ENCODE measurements at places on chromosomes 6 and 20.

DNA sequence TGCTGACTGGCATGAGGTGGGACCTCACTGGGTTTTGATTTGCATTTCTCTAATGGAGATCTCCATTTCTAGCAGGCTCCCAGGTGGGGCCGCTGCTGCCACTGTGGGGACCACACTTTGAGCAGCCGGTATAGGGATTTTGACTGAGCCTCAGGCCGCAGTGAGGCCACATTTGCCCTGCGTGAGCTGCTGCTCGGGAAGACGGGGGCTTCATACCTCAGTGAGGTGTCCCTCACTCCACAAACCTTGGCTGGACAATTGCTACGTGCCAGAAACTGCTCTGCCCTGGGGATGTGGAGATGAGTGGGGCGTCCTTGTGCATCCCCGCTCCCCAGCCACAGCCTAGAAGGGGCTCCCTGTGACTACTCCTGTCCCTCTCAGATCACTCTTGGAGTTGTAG is 134.3 kb downstream of the ANKRD60 start:
- DNase-seq = no peak

DNA sequence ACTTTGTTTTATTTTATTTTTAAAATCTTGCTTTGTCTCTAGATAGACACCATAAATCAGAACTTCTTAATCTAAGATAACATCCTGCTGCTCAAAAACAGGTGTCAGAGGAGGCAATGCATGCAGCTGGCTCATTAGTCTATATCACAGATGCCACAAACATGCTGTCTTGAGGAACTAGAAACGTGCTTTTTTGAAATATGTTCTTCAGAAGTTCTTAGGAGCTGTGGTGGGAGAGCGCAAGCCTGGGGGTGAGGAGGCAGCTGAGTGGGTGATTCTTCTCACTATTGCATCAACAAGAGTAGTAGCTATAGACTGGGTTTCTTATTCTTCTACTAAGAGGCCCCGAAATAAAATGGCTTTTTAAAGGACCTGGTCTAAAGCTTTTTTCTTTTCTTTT is 23.4 kb downstream of the IL22RA2 start:
- DNase-seq = no peak

GRCh38 chr6:157644043-157644810 is 178.8 kb upstream of the SNX9 start:
- peak; percentile 38 for DNase-seq

GRCh38 chr6:37971711-37972390 is 152.3 kb downstream of the ZFAND3 start:
- no peak for DNase-seq

- no peak for DNase-seq
Measured at GRCh38 chr6:139644821-139645220, 270.4 kb upstream of the CITED2 start.

DNA sequence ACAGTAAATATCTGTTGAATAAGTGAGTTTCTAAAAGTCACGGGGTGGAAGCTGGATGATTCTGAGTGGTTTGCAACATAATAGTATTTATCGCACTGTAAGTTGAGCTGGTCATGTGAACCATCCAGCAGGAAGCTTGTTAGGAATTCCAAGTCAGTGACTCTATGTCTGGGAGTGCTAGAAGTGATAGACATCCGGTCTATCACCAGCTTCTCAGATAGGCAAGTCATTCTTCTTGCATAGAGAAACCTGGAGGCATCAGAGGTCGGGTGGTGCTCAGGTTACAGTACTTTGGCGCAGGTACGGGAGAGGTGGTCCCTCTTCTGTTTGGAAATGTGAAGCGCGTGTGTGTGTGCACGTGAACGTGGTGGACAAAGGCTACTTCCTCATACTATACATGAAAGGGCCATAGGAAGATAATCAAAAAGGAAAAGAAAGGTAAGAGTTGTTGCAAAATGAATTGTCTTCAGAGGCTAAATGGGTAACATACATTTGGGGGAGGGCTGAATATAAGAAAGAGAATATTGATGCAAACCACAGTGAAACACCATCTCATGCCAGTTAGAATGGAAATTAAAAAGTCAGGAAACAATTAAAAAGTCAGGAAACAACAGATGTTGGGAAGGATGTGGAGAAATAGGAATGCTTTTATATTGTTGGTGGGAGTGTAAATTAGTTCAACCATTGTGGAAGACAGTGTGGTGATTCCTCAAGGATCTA is 299.3 kb upstream of the ZFP64 start:
- DNase-seq = peak; percentile 77

DNA sequence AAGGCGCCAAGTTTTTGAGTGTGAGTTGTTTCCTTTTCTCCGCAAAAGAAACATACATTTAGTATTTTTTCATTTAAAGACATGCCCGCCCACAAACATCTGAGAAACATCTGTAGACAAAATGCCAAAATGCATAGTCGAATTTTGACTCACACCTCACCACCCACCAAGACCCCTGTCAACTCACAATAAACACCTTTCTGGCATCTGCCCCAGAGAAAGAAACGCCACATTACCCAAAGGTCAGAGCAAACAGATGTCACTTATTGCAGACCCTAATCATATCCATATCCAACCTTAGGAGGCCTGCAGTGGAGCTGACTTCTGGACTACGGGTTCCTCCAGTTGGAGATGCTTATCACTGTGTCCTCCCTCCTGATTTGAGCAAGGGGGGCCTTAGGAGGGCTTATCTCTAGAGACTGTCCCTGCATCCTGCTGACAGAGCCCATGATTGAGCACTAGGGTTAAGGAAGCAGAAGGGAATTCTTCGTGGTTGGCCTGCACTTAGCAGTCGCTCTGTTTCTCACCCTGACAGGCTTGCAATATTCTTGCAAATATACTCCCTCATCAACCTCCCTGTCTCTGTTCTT is 90.5 kb upstream of the TBX18 start:
- no peak for DNase-seq

- DNase-seq = no peak
Measured at GRCh38 chr6:149990661-149991471, 27.1 kb downstream of the ULBP1 start.

GRCh38 chr6:106511288-106512047 is 117.8 kb downstream of the RTN4IP1 start:
- DNase-seq = peak; percentile 60

- DNase-seq = peak; percentile 17
Measured at GRCh38 chr6:139027620-139028182, 844 bp upstream of the ABRACL start.

- no peak for DNase-seq
Measured at GRCh38 chr6:123000244-123000770, 4.3 kb downstream of the CLVS2 start.

- peak; percentile 93 for DNase-seq
Measured at GRCh38 chr6:138682704-138683527, 90.7 kb upstream of the CCDC28A start.

DNA sequence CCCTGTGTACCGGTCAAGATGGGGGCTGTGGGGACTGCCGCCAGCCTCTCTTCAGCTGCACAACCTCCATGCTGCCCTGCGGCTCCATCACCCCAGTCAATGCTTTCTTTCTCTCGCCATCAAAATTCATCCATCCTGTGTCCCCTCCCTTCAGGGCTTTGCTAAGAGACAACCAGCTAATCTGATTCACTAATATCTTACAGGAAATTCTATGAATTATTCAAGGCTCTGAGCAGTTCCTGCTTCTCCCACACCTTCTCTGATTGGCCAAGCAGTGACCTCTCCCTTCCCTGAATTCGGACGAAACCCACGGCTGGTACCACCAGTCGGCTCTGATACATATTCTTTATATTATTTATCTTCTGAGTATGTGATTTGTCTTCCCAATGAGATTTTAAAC is 13.8 kb downstream of the ITPR3 start:
- DNase-seq = no peak

- no peak for DNase-seq
Measured at GRCh38 chr6:40916845-40917244, 122.2 kb downstream of the UNC5CL start.

DNA sequence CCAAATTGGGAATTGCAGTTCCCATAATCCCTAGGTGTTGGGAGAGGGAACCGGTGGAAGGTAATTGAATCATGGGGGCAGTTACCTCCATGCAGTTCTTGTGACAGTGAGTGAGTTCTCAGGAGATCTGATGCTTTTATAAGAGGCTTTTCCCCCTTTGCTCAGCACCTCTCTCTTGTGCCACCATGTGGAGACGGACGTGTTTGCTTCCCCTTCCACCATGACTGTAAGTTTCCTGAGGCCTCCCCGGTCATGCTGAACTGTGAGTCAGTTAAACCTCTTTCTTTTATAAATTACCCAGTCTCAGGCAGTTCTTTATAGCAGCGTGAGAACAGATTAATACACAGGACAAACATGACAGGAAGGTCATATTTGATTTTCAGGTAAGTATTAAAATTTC is 25.3 kb upstream of the HECA start:
- DNase-seq = no peak

DNA sequence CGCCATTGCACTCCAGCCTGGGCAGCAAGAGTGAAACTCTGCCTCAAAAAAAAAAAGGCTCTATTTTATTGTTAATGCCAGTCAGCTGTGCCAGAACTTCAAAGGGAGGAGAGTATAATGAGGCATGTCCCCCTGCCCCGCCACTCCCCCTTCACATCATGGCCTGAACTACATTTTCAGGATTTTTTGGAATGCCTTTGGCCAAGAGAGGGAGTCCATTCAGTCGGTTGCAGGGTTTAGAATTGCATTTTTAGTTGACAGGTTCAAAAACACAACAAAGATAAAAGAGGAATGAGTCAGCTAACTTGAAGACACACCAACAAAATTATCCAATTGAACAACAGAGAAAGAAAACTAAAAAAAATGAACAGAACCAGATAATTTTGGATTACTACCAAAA is 59.1 kb downstream of the CEP43 start:
- DNase-seq = no peak

GRCh38 chr20:19405958-19406357 is 193.5 kb downstream of the SLC24A3 start:
- DNase-seq = no peak

GRCh38 chr6:47180633-47181032 is 129.1 kb downstream of the TNFRSF21 start:
- peak; percentile 67 for DNase-seq

DNA sequence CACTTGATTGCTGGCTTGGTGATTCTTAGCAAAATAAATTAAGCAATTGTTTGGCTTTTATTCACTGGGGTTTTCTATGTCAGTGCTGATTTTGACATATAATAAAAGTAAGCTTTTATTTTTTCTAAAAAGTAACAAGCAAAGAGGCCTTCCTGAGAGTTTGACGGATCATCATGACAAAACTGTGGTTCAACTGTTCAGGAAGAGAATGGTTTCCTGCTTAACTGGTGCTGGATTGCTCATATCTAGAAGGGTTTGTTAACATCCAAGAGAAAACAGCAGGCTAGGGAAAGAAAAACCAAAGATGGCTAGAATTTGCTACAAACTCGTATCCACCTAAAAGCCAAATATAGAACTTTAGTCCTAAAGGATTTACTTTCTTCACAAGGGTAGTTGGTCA is 21.2 kb downstream of the SERPINB1 start:
- no peak for DNase-seq

GRCh38 chr20:51487076-51487475 is 55.4 kb downstream of the NFATC2 start:
- no peak for DNase-seq

GRCh38 chr20:60586269-60587050 is 628.2 kb downstream of the CDH26 start:
- no peak for DNase-seq

- DNase-seq = no peak
Measured at GRCh38 chr6:113600551-113601339, 256.4 kb upstream of the MARCKS start.

- DNase-seq = peak; percentile 82
Measured at GRCh38 chr20:35108921-35109320, 16.3 kb upstream of the TRPC4AP start.

DNA sequence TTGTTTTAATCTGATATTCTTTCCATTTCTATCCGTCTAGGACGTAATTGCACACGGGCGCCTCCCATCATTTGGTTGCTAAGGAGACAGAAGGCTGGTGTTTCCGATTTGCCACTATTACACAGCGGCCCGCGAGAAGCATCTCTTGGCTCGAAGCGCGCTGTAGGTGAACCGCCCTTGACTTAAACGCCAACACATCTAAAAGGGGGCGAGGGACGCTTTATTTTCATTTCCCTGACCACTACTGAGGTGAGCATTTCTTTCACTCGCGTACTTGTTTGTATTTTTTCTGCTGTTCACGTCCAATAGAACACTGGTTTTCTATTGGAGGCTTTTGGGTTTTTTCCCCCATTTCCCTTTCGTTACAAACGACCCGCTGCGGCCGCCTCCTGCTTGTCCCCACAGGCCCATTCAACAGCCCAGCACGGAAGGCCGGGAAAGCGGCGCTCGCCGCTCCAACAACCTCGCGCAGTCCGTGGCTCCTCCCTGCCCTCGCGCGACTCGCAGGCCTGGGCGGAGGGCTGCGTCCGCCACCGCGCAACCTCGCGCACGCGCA is 505 bp upstream of the WRNIP1 start:
- DNase-seq = peak; percentile 53

DNA sequence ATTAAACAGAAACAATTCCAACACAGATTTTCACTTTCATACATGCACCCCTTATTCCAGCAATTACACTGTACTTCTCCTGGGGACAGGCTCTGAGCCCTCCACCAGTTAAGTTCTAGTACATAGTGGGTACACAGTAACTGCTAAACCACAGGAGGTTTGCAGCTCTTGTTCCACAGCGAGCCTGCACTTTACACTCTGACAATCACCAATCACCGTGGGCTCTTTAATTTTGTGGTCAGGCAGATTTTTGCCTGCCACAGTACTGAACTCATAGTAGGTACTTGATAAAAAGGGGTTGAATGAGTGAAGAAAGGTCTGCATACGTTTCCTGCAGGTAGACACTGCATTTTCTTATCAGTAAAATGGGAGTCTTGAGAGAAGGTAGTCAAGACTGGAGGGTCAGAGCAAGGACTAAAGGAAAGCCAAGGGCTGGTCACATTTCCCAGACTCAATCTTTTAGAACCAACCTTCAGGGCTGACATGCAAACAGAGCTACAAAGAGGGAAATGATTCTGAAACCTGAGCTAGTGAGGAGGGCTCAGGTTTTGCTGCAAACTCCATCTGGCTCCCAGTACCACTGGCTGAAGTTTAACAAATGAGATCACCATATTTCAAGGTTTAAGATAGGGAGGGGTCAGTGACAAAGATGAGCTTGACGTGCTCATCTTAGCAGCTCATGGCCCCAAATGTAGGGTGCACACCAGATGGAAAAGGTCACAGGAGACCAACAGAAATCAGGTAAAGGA is 404.6 kb downstream of the BTBD9 start:
- DNase-seq = no peak

- DNase-seq = no peak
Measured at GRCh38 chr6:148967011-148967520, 220.2 kb downstream of the UST start.

DNA sequence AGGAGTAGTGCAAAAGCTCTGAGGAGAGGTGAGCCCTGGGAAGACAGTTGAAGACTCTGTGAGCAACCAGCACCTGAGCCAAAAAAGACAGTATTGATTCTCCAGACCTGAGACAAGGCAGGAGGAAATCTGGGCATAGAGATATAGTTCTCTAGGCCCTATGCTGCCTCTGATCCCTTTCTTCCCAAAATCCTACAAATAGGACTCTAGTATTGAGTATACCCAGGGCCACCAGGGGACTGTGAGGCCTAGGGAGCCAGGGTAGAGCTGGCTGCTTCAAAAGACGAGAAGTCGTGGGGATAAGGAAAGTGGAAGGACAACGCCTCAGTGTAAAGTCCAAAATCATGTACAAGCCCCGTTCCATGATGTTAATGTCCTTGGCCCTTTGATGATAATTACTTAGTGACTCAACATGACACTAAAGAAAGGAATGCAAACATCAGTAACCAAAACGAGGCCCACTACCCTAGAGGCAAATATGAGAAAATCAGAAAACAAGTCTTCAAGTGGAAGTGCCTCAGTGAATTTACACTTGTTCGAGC is 197.3 kb upstream of the PROKR2 start:
- peak; percentile 79 for DNase-seq

All from RWPE1 (cell line).